ENCODE measurements at places on chromosomes 16 and 17.

- no peak for DNase-seq
These were observed 14.3 kb upstream of the SCIMP start for GRCh38 chr17:5248821-5249479.

DNA sequence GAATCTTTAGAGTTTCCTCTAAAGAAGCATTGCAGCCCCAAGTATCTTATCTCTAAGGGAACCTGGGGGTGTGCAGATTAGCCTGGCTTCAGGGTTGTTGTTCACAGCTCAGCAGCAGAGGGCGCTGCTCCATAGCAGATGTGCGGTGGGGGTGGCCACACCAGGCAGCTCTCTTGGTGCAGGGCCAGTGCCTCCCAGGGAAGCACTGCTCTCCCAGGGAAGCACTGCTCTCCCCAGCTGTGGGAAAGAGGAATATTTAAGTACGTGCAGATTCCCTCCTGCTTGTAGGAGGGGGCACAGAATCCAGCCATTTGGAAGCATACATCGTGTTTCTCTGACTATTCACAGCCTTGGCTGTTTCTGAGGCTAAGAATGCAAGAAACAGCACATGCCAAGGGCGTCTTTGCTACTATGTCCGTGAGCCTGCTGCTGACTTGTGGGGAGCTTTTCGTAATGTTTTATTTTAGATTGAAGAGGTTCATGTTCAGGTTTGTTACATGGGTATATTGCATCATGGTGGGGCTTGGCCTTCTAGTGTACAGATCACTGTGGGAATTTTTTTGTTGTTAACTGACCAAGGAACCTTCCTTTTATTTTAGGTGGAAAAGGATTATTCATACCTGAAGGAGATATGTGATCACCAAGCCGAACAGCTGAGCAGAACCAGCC is 217.8 kb downstream of the SPECC1 start:
- DNase-seq = peak; percentile 85

DNA sequence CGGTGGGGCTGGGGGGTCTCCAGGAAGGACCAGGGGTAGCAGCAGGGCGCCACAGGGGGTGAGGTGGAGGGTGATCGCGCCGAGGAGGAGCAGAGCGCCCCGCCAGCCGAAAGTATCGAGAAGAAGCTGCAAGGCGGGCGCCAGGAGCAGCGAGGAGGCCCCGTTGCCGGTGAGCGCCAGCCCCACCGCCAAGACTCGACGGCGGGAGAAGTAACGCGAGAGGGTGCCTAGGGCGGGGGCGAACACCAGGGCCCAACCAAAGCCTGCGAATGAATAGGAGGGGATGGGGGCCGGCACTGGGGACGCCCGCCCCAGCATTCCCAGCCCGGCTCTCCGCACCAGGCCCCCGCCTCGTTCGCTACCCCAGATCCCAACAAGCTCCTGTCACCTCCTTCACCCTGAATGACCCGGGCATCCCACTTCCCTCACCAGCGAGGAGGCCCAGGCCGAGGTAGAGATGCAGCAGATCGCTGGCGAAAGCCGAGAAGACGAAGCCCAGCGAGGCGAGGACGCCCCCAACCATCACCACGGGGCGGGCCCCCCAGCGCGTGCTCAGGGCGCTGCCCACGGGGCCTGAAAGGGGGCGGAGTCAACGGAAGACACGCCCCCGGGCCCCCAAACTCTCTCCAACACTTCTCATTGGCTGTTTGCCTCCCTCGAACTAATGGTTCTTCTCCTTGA is 1.3 kb downstream of the SLC16A11 start:
- DNase-seq = no peak

DNA sequence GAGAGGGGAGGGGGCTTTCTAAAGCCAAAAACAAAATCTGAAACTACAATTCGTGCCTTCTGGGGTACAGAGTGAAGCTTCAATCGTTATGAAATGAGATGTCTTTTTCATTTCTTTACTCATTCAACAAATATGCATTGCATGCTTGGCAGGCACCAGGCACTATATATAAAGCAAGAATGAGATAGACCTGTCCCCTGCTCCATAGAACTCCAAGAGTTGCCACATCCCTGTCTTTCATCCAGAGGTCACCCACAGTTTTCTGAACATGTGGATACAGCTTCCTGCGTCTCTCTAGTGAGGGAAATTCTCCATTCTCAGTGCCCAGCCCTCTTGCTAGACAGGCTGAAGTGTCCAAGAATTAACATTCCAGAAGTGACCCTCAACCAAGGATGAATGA is 343.2 kb upstream of the MAF start:
- no peak for DNase-seq

- peak; percentile 62 for DNase-seq
These were observed 12.9 kb upstream of the ELAC2 start for GRCh38 chr17:13030459-13031300.

- DNase-seq = no peak
These were observed 7.3 kb upstream of the DHRS7C start for GRCh38 chr17:9798724-9799123.

DNA sequence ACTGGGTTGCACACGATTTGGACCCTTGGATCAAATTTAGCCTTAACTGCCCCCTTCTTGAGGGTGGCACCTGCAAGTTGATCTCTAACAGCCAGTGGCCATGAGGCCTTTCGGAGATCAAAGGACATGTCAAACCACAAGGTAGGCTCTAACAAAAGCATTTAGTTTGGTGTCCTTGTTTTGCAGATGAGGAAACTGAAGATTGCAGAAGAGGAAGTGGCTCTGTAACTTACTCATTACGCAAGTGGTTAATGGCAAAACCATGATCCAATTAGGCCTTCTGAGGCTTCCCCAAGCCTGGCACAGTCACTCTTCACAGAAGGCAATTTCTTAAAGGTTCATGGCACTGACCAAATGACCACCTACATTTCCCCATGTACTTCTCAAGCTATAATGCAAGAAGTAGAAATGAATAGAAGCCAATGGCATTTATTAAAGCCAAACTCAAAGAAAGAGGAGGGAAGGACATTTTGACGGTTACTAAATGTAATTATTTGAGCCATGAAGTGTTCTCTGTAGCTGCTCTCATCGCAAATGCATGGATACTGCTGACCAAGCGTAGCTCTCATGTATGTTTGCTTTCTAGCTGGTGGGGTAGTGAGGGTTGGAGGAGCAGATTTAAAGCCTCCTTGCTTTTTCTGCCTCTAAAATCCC is 32.8 kb upstream of the ABCC12 start:
- no peak for DNase-seq

GRCh38 chr17:78852709-78853121 is 12.1 kb upstream of the USP36 start:
- no peak for DNase-seq

GRCh38 chr16:81932668-81933067 is 78.6 kb downstream of the SDR42E1 start:
- DNase-seq = no peak

DNA sequence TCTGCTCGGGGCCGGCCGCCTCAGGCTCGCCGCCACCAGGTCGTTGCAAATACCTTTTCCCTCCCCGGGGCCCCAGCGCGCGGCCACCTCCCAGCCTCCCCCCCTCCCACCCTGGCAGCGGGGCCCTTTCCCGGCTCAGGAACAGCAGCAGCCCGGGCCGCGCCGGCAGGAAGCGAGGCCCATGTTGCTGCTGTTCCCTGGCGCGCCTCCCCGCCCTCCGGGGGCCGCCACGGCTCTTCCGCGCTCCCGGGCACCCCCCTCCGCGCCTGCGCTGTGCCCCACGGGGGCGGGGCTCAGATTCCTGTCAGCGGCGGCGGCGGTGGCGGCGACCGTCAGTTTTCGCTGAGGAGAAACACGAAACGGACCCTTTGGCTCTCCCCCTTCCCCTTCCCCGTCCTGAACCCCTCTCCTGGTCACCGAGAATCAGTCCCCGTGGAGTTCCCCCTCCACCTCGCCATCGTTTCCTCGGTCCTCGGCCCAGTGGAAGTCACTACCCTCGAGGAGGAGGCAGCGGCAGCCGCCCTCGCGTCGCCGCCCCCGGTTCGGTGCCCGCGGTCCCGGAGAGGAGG is at the start of gene NFAT5:
NFAT5 (plus strand) TSS at position 296 of the 569 bp plus-strand sequence. CDS start 336 bp downstream, outside the sequence.
- peak; percentile 99 for DNase-seq

DNA sequence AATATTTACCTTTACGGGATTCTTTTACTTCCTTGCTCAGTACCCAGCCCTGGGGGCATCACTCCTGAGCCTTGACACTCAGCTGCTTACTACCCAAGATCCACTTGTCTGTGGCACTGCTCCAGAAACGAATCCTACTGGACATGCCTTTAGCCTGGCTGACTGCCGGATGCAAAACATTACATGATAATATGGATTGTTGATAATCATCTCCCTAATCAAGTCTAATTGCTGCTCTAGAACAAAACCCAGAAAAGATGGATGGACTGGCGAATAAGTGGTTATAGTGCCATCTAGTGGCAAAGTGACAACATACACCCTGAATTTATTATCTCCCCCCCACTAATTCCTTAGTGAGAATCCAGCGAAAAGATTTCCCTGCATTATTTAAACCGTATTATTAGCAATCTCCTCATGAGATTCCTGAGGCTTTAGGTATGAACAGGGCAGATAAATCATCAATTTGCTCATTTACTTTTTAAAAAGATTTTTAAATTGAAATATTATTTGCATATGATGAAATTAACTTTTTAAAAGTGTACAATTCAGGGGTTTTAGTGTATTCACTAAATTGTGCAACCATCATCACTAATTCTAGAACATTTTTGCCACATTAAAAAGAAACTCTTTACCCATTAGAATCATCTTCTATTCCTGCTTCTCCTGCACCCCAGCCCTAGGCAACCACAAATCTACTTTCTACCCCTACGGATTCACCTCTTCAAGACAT is 61.6 kb downstream of the RGS9 start:
- DNase-seq = no peak

- DNase-seq = no peak
These were observed 203.5 kb upstream of the N4BP1 start for GRCh38 chr16:48813485-48813884.

GRCh38 chr17:18300725-18301480 is 13.9 kb downstream of the TOP3A start:
- DNase-seq = no peak

DNA sequence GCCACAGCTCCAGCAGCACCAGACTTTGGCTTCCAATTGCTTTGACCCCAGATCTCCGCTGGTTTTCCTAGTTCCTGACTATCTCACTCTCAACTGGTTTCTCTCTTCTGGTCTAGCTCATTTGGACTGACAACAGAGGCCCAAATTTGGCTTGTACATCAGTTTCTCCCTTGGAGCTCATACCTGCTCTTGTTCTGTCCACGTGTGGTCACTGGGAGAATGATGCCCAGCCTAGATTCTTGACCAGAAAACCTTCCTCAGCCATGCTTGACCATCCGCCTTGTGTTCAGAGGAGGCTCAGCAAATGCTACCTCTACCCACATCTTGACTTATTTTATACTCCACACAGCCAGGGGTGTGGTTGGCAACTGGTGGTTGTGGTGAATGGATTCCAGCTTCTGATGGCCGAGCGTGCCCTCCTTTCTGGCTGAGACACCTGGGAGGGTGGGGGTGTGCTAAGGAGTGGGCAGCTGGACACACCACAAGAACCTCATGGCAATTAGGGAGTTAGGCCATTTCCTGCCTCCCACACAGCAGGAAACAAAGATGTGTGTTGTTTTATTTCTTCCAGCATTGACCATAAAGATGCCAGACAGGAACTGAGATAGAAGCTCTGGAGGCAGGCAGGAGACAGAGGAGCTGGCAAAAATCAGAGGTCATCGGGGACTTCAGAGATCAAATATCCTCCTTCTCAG is 93.8 kb upstream of the FAM20A start:
- no peak for DNase-seq

Measured in activated naive CD4-positive, alpha-beta T cell treated with anti-CD3 and anti-CD28 coated beads, Interleukin-2, amount 50 U/mL, for 72 hours (primary cell).